LHCN-M2 (cell line): ENCODE measurements at places on chromosomes 5 and 9.

- no peak for DNase-seq
These were observed 16.3 kb upstream of the PITX1 start for GRCh38 chr5:135050244-135050767.

GRCh38 chr9:116694785-116695291 lies 7.7 kb downstream of the TRIM32 start:
- no peak for DNase-seq

- no peak for DNase-seq
These were observed 52.5 kb upstream of the SEMA6A start for GRCh38 chr5:116626945-116627679.

DNA sequence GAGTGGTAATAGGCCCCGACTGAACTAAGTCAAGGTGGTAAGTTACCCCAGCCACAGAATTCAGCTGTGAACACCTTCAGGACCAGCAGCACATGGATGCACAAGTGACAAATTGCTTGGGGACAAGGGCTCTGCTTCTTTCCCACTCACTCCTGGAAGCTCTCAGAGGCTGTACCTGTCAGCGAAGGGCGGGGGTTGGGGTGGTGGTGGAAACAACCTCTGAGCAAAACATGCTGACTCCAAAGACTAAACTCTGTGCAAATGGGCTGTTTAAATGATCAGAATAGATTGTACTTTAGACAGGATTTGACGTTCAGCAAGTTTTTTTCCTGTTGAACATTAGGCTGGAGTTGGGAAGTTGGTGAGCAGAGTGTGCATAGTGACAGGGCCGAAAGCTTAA lies 544.5 kb upstream of the ZNF608 start:
- no peak for DNase-seq

DNA sequence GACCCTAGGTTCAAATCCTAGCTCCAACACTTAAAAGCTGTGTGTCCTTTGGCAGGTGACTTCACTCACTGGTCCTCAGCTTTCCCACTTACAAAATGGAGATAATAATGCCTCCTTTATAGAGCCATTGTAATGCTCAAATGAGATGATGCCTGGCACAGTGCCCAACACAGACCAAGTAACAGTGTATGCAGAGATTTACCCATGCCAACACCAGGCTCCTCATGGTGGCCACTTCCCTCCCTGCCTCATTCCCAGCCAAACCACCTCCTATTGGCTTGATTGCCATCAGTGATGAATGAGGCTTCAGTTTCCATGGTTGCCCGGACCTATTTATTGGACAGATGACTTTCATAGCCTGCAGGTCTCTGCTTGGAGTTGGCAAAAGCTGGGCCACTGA lies 469.4 kb downstream of the CDK5RAP2 start:
- no peak for DNase-seq

DNA sequence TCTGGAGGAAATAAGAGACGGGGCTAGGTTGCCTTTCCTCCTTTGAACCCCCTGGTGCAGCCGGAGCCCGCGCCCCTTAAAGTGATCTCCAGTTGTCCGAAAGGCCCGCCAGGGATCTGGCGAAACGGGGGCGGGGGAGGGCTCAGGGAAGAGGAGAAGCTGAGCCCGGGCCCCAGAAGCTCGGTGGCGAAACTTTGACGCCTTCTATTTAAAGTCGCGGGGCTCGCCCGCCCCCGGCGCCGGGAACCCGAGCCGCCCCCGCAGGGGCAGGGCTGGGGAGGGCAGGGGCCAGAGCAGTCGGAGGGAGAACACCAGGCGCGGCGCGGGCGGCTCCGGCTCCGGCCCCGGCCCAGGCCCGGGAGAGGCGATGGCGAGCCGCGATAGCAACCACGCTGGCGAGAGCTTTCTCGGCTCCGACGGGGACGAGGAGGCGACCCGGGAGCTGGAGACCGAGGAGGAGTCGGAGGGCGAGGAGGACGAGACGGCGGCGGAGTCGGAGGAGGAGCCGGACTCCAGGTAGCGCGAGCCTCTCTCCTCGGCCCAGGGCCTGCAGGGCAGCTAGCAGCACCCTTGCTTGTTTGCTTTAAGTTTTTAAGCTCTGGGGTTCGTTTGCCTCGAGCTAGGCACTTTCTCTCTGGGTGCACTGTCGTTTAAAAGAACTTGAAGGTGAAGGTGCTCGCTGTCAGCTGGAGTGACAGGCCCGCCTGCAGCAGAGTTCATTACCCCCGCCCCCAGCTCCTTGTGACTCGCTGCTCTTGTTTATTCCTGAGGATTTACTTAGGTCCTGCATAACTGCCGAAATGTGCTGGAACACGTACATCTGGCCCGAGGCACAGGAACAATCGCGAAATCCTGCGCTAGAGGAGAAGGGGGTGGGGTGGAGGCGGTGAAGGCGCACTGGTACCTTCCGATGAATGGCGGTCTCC lies at the start of gene CMYA5:
TSS of gene CMYA5 (plus strand) at position 296 of the 926 bp plus-strand sequence. CDS start at position 368, 72 bp downstream.
- peak; percentile 5 for DNase-seq

DNA sequence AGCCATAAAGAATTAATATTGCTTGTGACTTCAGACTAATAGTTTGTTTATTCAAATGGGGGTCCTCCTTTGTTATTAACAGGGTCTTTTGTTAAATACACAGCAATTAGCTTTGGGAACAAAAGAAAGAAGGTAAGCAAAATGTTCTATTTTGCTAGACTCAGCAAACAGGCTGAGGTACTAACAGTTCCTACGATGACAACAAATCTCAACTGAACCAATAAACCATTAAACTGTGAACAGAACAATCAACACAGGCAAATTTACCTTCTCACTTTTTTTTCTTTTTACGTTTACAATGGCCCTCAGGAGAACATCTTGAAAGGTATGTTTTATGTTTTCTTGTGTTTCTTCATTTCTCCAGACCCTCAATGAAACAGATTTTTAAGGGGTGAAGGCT lies 207.2 kb downstream of the NFIB start:
- no peak for DNase-seq

GRCh38 chr5:149930749-149931574 lies 13.6 kb downstream of the PDE6A start:
- peak; percentile 17 for DNase-seq

GRCh38 chr5:170201311-170201710 lies 31.5 kb upstream of the C5orf58 start:
- no peak for DNase-seq

DNA sequence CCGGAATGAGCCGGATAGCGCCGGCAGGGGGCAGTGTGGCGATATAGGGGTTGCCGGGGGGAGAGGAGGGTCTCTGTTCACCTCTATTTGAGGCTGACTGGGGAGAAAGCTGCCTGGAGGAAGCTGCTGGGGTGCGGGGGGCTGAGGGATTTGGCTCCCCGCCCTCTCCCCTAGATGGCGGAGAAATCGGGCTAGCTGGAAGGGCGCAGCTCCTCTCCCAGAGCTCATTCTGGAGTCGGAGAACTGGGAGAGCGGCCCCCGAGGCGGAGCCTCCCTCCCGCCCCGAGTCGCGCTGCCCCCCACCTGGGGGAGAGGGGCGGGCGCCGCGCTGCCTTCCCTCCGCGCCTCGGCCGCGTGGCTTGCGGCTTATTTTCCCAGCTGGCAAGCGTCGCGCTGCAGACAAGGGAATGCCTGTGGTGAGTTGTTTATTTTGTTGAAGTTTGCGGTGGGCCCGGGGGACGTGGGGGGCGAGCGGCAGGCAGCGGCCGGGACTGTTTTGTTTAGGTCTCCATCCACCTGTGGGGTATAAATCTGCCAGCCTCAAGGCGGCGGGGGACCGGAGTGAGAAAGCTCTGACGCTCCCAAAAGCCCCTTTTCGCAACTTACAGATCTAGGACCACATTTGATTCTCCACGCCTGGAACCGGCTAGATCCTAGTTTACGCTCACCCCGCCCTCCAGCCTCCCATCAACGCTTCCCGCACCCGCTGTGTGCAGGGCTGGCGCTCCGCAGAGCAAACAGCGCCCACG lies 4.1 kb upstream of the RGMB start:
- DNase-seq, result peak; percentile 85

- DNase-seq, result no peak
These were observed 30.2 kb downstream of the GOLGA2 start for GRCh38 chr9:128245421-128246151.

DNA sequence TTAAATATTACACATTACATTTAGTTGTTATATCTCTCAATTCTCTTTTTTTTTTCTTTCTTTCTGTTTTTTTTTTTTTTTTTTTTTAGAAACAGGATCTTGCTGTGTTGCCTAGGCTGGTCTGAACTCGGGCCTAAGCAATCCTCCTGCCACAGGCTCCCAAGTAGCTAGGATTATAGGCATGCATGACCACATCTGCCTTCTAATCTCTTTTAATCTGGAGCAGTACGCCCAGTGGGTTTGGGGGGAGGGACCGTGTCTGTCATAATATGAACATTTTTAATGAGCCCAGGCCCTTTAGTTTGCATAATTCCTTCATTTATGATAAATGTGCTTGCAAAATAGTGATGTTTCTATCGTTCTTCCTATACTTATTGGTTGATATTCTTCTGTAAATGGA lies 10.3 kb downstream of the RHOBTB3 start:
- no peak for DNase-seq

- no peak for DNase-seq
These were observed 24.4 kb upstream of the SLC1A1 start for GRCh38 chr9:4465910-4466309.

DNA sequence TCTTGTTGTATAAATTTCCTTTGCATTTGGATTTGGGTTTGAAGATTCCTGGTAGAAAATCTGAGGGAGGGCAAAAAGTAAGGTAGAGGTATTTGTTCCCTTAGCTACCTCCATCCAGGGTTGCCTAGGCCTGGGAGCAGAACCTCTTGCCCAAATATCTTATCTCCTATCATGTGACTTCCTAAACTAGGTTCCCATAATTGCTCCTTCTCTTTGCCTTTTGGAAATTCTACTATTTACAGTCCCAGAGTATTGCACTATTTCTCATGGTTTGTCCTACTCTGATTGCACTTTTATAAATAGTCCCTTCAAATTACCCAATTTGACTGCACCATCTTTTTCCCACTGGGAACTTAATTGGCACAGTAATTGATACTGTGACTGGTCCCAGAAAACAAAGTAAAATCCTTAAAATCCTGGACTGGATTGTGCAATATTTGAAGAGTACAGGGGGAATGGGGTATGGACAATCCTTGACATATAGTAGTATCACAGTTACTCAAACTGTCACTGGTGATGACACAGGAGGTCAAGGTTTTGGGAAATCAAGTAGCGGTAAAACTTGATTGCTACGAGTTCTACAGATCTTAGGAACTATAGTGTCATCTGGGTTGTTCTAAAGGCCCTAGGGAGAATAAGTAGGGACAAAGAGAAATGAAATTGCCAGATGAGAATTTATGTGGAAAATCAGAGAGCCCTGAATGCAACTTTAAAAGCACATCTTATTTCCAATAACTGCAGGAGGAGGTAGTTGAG lies 31.5 kb upstream of the TMED7 start:
- no peak for DNase-seq

- peak; percentile 66 for DNase-seq
These were observed 288.5 kb downstream of the ZNF608 start for GRCh38 chr5:124457901-124458300.

GRCh38 chr9:136720251-136720897 lies 8.0 kb downstream of the DIPK1B start:
- DNase-seq, result no peak

GRCh38 chr9:34958411-34958982 lies 412 bp downstream of the PHF24 start:
- DNase-seq, result no peak

DNA sequence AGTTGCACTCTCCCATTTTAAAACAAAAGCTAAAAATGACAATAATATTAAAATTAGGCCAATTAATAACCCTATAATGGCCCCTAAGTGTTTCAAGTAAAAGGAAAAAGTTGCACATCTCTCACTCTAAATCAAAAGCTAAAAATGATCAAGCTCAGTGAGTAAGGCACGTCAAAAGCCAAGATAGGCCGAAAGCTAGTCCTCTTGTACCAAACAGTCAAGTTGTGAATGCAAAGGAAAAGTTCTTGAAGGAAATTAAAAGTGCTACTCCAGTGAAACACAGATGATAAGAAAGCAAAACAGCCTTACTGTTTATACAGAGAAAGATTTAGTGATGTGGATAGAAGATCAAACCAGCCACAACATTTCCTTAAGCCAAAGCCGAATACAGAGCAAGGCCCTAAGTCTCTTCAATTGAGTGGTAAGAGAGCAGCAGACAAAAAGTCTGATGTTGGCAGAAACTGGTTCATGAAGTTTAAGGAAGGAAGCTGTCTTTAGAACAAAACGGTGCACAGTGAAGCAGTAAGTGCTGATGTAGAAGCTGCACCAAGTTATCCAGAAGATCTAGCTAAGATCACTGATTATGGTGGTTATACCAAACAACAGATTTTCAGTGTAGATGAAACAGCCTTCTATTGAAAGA lies 144.1 kb upstream of the ACOT12 start:
- no peak for DNase-seq

DNA sequence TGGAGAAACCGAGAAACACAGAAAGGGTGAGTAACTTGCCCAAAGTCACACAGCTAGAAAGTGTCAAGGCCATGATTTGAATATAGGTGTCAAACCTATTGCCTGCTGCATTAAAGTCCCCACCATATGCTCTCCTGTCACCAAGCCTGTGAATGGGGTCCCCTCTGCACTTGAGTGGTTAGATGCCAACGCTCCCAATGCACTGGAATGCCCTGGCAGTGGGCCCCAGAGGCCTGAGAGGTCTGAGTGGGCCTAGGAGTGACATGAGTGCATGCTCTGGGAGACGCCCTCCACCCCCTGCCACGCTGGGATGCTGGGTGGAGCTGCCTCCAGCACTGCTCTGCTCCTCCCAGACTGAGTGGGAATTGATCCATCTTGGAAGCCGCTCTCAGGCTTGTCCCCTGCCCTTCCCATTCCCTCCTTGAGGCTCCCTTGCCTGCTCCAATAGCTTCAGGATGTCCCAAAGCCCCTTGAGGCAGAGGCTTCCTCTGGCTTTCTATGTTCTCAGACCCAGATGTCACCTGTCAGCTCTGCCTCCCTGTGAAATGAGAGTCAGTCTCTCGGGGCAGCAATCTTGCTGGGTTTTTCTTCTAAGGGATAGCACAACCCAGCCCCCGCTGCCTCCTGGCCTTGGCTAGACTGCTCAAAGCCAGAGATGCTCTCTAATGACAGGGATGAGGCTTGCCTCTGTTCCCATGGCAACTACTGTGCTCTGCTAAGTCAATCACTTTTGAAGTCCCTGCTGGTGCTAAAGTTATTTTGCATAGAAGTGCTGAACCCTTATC lies 6.6 kb upstream of the ARSI start:
- DNase-seq, result no peak

DNA sequence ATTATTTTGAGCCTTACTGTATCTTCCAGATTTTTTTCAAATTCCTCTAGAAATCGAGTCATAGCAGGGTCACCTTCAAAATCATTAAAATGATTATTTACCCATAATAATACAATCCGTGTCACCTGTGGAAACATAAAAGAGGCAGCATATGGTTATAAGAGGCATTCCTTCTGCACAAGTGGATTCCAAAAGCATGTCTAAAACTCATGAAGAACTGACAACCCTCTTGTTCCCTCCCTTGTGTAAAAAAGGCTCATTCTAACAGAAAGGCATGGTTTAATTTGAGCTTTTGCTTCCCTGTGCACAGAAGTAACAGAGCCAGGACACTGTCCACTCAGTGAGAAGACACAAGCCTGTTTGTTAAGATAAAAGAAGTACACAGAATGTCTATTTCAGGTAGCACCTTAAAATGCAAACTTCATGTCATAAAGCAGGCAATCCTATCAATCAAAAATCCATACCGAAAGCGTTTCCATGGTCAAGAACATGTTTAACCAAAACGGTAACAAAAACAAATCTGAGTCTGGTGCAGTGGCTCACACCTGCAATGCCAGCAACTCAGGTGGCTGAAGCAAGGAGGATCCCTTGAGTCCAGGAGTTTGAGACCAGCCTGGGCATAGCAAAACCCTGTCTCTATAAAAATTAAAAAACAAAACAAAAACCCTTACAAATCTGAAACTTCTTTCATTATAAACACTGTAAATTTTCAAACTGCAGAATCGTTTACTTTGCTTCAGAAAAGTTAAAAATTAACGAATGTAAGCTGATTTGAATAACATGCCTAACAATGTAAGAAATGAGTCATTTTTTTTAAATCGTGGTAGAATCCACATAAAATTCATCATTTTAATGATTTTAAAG lies 139.3 kb downstream of the RAPGEF6 start:
- DNase-seq, result no peak
